Activated T-cell treated with anti-CD3 and anti-CD28 coated beads for 48 hours (primary cell): ENCODE measurements at places on chromosomes 6 and 20.
A peak's percentile ranks its signal among the peaks of the same experiment; 100 is the strongest.

DNA sequence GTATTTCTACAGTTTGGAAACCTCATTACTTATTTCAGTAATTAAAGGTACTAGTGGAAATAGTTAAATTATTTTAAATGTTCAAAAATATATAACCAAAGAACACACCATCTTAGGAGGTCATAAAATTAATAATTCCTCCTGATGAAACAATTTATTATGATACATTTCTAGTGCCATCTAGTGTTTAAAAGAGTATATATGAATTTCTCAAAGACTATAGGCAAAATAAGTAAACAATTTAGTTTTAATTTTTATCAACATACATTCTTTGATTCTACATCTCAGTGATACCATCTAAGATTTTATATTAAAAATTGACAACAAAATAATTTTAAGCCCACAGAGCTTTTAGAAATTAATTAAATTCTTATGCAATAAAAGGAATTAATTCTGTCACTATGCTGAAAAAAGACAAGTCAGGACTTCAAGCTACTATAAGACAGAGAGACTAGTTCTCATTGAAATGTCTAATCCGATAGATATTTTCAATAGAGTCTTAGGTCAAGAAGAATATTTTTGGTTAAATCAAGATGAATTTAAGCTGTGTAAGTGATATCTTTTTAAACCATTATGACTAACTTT is 107.8 kb upstream of the RNF217 start:
- DNase-seq = no peak

- DNase-seq = no peak
Measured at GRCh38 chr6:4693173-4693970, 82.8 kb upstream of the CDYL start.

GRCh38 chr6:164791498-164791897 is 517.9 kb downstream of the C6orf118 start:
- no peak for DNase-seq

- no peak for DNase-seq
Measured at GRCh38 chr6:104472021-104472901, 387.5 kb downstream of the HACE1 start.

GRCh38 chr20:12893653-12894052 is 115.1 kb upstream of the SPTLC3 start:
- DNase-seq = no peak

DNA sequence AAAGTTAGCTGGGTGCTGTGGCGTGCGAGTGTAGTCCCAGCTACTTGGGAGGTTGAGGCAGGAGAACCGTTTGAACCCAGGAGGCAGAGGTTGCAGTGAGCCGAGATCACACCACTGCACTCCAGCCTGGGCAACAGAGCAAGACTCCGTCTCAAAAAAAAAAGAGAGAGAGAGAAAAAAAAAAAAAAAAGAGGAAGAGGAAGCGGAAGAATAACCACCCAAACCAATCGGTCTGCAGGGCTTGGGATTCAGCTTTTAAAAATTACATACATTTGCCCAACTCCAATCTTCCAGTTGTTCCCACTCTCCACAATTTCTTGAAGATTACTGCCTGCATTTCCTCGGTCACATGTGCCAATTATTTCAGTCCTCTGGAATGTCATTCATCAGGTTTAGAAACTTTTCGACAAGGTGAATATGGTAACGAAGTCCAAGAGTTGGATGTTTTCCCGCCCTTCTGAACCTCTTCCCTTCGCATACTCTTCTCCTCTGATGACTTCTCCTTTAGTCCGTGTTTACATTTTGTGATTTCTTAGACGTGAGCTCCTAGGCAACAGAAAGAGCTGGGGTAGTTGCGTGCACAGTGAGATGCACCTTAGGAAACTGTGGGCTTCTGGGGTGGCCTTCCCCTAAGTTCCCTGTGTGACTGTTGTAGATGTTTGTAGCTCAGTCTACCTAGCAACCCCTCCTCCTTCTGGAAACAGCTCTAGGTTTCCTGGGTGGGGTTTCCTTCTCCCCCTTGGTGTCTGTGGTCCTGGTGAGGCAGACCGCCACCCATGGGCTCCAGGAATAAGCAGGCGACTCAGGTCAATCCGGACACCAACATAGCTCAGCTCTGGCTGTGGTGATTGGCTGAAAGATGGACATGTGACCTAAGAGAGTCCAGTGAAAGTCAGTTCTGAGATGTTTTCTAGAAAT is 63.0 kb upstream of the NCOA3 start:
- no peak for DNase-seq

DNA sequence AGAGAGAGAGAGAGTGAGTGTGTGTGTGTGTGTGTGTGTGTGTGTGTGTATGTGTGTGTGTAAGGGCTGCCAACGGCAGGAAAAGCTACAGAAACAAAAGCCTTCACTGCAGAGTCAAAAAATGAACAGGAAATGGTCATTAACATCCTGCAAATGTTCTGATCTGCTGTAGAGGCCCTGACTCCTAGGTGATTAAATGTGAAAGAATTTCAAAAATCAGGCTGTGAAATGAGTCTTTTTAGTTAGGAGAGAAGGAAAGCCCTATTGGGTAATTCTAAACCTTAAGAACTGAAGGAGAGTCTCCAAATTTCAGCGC is 166.5 kb upstream of the MYLIP start:
- no peak for DNase-seq

DNA sequence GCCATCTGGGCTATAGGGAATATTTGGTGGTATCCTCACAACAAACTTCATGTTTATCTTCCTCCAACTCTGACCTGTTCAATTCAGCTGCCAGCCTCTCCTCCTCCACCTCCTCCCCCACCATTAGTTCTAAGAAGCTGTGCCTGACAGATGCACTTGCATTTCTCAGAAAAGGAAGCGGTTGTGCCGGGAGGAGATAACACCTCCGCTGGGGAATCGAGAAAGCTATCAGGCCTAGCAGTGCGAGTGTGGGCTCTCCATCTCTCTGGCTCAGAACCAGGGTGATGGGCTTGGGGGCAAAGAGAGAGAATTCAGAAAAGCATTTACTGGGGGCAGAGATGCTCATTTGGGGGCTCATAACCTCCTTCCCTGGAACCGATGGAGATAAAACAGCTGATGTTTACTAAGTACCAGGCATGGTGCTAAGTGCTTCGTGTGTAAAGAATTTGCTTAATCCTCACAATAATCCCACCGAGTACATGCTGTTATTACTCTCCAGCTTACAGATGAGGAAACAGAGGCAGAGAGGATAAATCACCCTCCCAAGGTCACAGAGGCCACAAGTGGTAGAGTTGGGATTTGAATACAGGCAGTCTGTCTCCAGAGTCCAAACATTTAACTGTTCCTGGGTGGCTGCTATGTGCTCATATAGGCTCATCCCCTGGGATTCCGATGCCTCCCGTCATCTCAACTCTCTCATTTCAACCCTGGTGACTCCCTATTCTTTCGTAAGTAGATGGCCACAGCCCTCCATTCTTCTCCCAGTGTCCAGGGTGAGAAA is 38.3 kb downstream of the COX4I2 start:
- peak; percentile 47 for DNase-seq

DNA sequence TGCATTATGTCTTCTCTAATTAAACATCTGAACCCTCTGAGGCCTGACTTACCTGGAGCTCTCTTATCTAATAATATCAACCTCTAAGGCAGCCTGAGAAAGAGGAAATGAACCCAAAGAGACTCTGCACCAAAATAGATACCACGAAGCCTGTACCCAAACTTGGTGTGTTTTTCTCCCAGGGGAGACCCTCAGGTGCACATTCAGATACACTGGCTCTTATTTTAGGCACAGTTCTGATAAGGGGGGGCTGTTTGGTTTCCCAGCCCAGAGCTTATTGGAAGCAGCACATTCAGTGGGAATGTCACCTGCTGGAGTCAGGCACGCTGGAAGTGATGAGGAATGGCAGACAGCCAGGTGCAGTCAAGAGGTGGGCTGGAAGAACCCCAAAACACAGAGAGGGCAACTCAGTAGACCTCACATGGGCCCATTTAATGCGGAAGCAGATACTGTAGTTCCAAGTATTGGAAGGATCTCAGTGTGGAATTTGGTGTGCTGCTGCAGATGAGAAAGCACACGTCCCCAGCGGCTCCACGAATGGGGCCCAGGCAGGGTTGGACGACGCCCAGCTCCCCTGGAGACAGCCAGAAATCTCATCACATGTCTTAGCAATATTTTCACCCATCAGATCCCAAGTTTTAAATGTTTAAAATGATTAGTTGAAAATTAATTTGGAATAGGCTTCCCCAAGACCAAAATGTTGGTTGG is 9.7 kb upstream of the CCR6 start:
- no peak for DNase-seq

DNA sequence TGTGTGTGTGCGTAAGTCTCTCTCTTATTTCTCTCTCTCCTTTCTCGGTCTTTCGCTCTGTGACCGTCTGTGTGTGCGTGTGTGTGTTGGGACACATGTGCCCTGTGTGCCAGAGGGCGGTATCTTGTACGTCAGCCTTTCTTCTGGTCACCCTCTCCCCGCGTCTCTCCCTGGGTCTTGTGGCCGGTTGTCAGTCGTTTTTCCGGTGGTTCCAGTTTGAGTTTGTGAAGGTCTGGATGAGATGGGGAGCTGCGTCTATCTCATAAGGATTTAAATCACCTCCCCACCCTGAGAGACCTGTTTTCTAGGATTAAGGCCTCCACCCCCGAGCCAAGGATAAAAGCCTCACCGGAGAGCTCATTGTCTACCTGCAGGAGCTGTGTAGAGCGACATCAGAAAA is 295.5 kb upstream of the ZNF337 start:
- no peak for DNase-seq

DNA sequence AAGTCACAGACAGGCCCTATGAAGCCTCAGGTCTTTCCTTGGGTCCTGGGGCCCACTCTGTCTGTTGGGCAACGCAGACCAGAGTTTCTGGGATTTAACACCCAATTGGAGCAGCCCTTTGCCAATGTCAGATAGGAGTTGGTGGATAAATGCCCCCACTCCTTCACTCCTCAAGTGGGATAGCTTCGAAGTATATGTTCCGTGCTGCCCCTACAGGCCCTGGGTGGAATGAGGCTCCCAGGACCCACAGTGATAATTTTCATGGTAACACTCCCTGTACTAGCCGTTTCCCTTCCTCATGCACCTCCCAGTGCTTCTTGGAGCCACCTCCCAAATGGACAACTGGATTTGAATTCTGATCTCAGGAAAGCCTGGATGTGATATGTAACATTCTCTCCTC is 145.4 kb downstream of the FOXA2 start:
- DNase-seq = no peak

GRCh38 chr6:169832247-169832948 is 81.0 kb downstream of the ERMARD start:
- DNase-seq = no peak

DNA sequence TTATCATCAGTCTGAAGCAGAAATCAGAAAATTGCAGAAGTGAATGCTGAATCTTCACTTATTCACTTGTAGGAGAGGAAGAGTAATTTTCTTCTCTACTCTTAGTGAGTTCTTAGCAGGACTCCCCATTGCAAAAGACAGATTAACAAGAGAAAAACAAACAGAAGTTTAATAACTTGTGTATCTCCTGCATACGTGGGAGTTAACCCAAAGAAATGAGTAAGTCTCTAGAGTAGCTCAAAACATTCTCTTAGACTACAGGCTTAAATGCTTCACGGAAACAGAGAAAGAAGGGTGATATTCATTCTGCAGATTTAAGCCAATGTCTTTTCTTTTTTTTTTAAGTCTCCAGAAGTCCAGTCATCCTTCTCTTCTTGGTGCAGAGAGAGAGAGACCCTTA is 97.9 kb upstream of the TMEM181 start:
- DNase-seq = no peak

DNA sequence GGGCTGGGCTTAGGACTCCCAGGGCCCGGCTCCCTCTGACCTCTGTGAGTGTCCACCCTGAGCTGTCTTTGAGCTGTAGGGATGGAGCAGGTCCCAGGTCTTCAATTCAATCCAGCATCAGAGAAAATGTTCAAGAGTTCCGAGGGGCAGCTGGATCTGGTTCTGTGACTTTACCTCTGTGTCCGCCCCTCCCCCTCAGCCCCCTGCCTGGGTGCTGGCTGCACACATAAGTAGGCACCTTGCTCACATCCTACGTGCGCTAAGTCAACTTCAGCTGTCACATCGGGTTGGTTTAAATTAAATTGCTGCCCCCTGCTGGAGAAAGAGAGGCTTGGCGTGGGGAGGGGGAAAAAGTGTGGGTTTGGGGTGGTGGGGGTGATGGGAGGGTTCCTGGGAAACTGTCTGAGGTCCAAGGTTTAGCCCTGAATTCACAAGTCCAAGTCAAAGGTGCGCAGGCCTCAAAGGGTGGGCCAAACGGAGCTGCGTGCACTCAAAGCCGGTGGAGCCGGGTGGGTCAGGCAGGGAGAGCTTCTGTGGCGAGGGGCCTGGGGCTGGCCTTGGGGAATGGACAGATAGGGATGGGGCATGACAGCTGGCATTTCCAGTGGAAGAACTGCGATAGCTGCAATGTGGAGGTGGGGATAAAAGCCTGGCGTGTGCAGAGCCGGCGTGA is 3.0 kb downstream of the WFDC5 start:
- no peak for DNase-seq

DNA sequence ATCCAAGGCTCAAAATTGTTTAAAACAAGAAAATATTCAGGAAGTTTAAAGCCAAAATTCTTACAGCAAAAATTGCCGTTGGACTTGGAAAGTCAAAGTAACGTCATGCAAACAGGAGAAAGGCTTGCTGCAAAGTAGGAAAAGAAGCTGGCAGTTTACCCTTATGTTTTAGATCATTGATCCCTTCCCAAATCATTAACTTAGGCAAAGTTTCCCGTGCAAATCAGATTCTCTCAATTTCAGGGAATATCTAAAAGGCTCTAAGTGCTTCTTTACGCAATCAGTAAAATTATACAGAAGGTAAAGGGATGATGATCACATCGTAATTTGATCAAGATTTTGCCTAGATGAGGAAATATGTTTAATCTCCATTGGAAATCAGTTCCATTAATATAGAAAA is 197.5 kb downstream of the ALDH8A1 start:
- DNase-seq = no peak

GRCh38 chr6:126280287-126280686 is 59.6 kb upstream of the CENPW start:
- DNase-seq = no peak

DNA sequence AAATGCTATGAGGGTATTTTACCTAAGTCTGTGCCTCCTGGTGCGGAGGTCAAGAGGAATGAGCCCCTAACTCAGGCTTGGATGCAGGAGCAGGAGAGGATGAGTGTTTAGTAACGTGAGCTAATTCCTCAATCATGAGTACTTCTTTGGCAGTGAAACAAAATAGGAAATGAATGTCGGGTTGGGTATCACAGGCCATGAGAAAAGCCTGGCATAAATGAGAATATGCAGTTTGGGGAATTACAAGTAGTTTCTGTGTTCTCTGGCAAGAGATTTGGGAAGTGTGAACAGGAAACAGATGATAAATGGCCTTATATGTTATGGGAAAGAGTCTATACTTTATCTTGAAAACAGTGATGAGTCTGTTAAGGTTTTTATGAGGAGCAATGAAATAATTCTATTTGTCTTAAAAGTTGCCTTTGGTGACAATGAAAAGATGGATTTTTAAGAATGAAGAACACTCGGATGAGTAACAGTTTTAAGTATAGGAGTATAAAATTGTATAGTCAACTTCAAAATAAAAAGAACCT is 59.0 kb upstream of the RNF146 start:
- no peak for DNase-seq

DNA sequence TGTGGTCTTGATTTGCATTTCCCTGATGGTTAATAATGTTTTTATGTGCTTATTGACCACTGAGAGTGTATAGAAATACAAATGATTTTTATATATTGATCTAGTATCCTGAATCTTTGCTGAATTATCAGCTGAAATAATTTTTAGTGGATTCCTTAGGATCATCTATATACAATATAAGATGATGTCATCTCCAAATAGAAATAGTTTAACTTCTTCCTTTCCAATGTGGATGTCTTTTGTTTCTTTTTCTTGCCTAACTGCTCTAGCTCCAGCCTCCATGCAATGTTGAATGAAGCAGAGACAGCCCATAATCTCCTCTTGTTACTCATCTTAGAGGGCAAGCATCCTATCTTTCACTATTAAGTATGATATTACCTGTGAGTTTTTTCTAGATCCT is 226.4 kb downstream of the GMDS start:
- no peak for DNase-seq
